ENCODE measurements at places on chromosomes 2 and 18.

DNA sequence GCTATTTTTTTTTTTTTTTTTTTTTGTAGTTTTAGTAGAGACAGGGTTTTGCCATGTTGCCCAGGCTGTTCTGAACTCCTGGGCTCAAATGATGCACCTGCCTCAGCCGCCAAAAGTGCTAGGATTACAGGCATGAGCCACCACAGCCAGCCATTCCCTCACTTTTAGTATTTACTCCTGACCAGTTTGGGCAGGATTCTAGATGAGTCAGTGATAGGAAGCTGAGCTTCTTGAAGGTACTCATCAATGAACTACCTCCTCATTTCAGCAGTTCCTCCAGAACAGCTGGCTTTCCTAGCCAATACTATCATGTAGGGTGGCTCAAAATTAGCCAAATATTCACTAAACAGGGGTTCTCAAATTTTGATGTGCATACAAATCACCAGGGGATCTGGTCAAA lies 57.2 kb downstream of the CYBRD1 start:
- DNase-seq, result no peak

GRCh38 chr2:204175552-204176271 lies 239.1 kb downstream of the ICOS start:
- no peak for DNase-seq

DNA sequence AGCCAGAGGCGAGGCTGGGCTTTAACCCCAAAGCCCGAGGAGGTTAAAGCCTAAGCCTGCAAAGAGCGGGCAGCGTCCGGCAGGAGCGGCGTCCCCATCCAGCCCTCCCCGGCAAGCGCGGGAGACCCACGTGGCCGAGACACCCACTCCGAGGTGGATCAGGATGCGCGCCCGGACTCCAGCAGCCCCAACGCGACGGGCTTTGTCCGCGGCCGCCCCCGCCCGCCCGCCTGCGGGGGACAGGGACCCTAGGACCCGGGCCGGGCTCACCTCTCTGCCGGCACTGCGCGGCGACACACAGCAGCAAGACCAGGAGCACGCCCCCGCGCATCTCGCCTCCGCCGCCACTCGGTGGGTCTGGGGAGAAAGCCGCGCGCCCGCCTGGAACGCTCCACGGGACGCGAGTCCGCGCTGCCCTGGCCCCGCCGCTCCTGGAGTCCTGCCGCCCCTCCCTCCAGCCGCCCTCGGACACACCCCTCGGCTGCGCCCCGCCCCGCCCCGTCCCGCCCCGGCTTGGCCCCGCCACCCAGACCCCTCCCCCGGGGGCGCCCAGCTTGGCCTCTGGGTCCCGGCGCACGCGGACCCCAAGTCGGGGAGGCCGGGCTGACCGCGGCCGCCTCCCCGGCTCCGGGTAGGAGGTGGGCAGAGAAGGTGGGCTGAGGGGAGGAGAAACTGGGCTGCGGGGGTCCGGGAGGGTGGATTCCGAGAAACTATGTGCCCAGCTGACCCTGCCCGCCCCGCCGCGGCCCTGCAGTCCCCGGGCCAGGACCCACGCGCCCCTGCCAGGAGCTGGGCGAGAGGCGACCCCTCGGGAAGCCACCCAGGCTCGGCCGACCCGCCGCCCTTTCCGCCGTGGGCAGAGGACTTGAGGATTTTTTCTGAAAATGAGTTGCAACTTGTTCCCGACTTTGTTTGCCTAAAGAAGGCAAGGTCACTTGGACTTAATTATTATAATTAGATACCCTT lies at the start of gene LAMA1:
TSS of gene LAMA1 (minus strand) at position 408 of the 966 bp plus-strand sequence. CDS start at position 331, 77 bp downstream.
- no peak for DNase-seq

GRCh38 chr2:86788165-86788564 lies 2.5 kb downstream of the CD8A start:
- no peak for DNase-seq

- DNase-seq, result no peak
These were observed 80.7 kb downstream of the PTPN2 start for GRCh38 chr18:12803069-12803936.

DNA sequence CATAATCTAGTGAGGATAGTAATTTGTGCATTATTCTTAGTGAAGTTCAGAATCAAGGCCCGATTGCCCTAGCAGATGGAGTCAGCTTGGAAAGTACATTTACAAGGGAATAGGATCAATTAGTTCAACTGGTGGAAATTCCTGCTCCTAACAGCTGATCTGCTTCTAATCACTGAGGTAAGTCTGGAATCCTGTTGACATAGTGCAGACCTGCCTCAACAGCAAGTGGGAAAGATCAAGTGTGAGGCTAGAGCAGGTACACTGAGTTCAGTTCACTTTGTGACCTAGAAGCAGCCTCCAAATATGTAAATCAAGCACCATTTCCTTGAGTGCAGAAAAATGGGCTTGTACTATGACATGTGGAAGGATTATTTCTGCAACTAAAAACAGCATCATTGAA lies 111.2 kb upstream of the NOSTRIN start:
- no peak for DNase-seq

GRCh38 chr2:25879133-25879730 lies 945 bp upstream of the ASXL2 start:
- no peak for DNase-seq

DNA sequence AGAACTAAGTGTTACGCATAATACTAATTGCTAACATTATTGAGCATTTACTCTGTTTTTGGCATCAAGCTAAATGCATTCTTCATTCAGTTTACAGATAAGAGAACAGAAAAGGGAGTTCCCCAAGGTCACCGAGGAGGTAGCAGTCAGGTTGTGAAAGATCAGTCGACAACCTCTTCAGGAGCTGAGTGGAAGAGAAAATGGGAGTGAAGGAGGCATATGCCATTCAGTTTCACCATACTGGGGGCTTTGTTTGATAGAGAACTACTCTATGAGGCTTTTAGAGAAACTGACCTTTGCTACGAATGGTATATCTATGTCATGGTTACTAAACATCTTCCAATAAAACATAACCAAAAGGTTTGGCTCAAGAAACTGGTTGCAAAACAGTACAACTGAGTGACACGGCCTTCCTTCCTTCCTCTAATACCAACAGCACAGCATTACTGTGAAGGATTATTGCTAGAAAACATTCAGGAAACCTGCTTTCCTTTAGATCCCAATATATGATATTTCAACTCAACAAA lies 112.1 kb downstream of the RBMS1 start:
- no peak for DNase-seq

GRCh38 chr2:156399224-156399949 lies 36.8 kb upstream of the GPD2 start:
- peak; percentile 23 for DNase-seq

GRCh38 chr2:236338495-236339184 lies 74.4 kb upstream of the ASB18 start:
- no peak for DNase-seq

GRCh38 chr2:96895032-96895745 lies 25.3 kb upstream of the SEMA4C start:
- DNase-seq, result no peak

- peak; percentile 77 for DNase-seq
These were observed 681 bp upstream of the ROCK2 start for GRCh38 chr2:11344956-11345677.

DNA sequence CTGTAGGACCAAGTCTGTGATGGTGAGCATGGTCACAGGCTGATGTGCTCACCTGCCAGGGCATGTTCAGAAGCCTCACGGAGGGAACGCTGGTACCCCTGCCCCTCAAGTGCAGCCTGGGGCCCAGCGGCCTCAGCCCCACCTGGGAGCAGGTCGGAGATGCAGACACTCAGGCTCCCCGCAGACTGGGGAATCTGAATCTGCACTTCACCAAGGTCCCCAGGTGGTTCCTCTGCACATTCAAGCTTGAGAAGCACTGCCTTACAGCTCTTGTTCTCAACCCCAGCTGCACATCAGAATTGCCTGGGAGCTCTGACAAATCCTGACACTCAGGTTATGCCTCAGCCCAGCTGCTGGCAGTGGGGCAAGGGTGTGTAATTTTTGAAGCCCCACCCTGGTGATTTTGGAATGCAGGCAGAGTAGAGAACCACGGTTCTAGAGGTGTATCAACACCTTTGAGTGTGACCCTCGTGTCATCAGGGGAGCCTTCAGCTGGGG lies 54.8 kb downstream of the CRACDL start:
- DNase-seq, result no peak

All from fibroblast of the conjunctiva (primary cell).